Adipose tissue (tissue), 3 donors: ENCODE measurements at places on chromosomes 3 and 15. TPM values are rescaled to one million over a fixed set of nuclear protein-coding genes. Genes with fewer than 3 reads are reported as not detected.

The LRRC49 gene
- 0.90 TPM for polyA plus RNA-seq

The FBXL2 gene
- polyA plus RNA-seq = 2.2 TPM

The TMEM158 gene
- polyA plus RNA-seq = 2.6 TPM

The ALDH1A2 gene
- 15.6 TPM for polyA plus RNA-seq

The PRSS50 gene
- 0.07 TPM for polyA plus RNA-seq

The ABCF3 gene
- 37.4 TPM for polyA plus RNA-seq

The RYR3 gene
- polyA plus RNA-seq = 0.80 TPM

The A4GNT gene
- 0.14 TPM for polyA plus RNA-seq

The HYAL1 gene
- 6.3 TPM for polyA plus RNA-seq

The IGDCC3 gene
- polyA plus RNA-seq = 0.79 TPM

The CAND2 gene
- polyA plus RNA-seq = 1.1 TPM

The FNDC3B gene
- polyA plus RNA-seq = 12.9 TPM

The SERINC4 gene
- 0.44 TPM for polyA plus RNA-seq

The C15orf62 gene
- polyA plus RNA-seq = 0.33 TPM

The TAGLN3 gene
- 0.06 TPM for polyA plus RNA-seq

The SPESP1 gene
- 0.67 TPM for polyA plus RNA-seq

The CADM2 gene
- 2.5 TPM for polyA plus RNA-seq

The DAZL gene
- not detected for polyA plus RNA-seq

The PAQR9 gene
- polyA plus RNA-seq = not detected

The RTP3 gene
- polyA plus RNA-seq = not detected

The SCN11A gene
- polyA plus RNA-seq = 0.21 TPM

The SLCO2A1 gene
- 6.3 TPM for polyA plus RNA-seq

The CP gene
- 11.6 TPM for polyA plus RNA-seq

The GOLGA6B gene
- not detected for polyA plus RNA-seq

The CAPN3 gene
- polyA plus RNA-seq = 3.9 TPM

The PAQR5 gene
- 0.11 TPM for polyA plus RNA-seq

The MYZAP gene
- polyA plus RNA-seq = 8.1 TPM
